HAP-1 (cell line): ENCODE measurements at places on chromosomes 2 and 18.

- no peak for DNase-seq
Observed at GRCh38 chr2:176155356-176156044, 1.6 kb upstream of the HOXD3 start.

DNA sequence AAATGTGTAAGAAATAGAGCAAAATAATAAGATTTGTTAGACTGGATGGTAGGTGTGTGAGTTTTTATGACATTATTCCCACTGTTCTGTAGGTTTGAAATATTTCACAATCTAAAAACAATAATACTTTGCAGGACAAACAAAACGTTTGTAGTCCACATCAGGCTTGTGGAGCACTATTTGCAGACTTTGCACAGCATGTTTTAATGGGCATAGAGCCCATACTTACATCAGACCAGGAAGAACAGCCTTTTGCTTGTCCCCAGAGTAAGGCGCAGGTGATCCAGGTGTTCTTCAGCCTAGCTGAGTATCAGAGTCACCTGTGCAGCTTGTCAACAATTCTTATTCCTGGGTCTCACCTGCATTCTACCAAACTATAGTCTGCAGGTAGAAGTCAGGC is 9.1 kb upstream of the STK39 start:
- DNase-seq: no peak

- DNase-seq: no peak
Observed at GRCh38 chr2:182650704-182651103, 65.4 kb upstream of the DNAJC10 start.

DNA sequence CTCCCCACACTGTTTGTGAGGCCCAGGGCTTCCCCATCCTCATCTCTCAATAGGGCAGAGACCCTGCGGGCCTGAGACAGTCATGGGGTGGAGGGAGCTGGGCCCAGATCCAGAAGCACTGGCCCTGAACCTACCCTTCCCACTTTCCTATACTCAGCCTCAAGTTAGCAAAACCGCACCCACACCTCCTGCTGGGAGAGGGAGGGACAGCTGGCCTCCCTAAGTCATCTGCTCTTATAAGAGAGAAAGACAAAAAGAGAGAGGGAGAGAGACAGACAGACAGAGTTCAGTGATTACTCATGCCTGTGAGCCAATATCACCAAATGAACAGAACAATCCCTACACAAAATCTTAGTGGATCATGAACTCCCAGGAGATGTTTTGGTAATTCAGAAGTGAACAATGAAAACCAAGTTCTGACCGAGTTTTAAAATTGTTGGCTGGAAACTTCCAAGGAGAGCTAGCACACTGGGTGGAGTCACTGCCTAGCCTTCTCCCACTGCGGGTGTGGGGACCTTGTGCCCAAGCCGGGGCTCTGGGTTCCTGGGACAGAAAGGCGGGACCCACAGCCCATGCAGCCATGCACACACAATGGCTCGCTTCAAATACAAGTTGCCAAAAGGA is 130.5 kb downstream of the PXDN start:
- DNase-seq: no peak

GRCh38 chr2:61363580-61363979 is 107.3 kb downstream of the USP34 start:
- DNase-seq: no peak

- DNase-seq: no peak
Observed at GRCh38 chr2:99692785-99693184, 203.0 kb upstream of the REV1 start.

GRCh38 chr2:25312958-25313710 is 28.6 kb downstream of the DNMT3A start:
- DNase-seq: no peak

DNA sequence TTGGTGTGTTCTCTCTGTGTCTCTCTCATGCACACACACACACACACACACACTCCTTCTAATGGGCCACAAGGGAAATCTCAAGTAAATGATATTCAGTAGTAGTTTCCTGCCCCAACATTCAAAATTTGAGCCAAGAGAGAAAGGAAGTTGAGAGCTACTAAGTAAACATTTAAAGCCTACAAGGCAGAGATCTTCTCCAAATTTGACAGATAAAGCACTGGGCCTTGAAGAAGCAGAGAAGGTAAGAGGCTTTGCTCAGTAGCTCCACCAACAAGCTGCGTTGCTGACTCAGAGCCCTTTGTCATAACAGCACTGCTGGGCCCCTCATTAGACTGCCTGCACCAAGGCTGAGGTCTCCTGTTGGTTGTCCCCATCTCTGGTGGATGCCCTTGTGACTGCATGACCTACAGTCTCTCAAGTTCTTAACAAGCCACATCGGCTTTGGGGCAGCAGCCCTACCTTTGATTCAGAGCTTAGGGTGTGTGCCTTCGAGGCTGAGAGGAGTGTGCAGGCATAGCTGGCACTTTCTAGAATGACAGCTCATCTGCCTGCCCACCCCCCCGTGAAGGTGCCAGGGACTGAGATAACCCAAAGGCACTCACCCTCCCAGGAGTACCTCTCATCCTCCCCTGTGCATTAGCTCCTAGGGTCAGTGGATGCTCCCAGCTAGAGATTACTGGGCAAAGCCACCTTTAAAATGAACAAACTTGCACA is 32.3 kb upstream of the NEB start:
- no peak for DNase-seq

- no peak for DNase-seq
Observed at GRCh38 chr2:20451000-20451290, 4.1 kb downstream of the RHOB start.

DNA sequence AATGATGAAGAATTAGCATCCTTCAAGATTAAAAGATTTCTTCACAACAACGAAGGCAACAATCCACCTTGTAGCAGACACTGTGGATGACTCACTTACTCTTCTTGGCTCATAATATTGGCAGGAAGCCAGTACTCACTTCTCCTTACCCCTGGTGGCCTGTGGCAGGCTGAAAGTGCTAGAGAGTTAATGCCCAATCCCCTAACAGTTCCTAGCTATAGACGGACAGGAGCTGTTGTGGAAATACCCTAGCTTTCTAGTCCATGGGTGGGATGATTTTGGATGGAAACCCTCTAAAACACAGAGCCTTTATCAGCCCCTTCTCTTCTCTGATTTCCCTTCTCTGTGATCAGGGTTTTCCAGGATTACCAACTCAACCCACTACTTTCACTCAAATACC is 128.6 kb upstream of the NYAP2 start:
- DNase-seq: no peak

- DNase-seq: no peak
Observed at GRCh38 chr18:23398401-23398800, 54.7 kb upstream of the RIOK3 start.

GRCh38 chr2:70141902-70142589 is 48.8 kb downstream of the C2orf42 start:
- no peak for DNase-seq

DNA sequence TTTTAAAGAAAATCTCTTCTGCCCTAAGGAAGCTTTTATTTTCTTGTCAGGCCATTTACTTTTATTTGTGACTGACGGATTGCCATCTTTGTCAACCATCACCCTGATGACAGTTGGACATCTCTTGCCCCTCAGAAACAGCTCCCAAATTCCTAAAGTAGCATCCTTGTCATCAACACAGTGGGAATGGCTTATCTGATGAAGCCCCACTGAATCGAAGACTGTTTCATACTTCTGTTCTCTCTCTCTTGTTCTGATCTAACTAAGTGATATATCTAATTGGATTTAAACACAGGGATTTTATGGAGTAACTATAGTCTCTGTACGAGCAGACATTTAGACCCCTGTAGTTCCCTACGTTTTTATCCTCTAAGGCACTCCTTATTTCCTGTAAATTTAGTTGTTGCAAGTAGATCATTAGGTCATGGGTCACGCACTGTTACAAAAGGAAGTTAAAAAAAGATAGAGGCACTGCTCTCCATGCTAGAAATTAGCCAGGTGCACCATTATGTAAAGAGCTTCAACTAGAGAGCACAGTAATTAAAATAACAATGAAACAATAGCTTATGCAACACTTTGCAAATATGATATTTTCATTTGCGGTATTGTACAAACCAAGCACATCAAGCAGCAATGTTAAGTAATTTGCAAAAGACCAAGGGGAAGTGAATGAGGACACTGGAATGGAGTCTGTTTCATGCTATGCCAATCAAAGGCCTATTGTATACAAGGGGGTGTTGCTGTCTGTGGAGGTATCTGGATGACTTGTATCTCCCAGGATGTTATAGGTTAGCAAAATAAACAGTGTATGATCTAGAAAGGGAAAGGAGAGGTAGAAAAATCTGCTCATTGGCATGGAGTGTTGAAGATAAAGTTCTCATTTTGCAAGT is 284.7 kb downstream of the LRRTM1 start:
- DNase-seq: peak; percentile 64

DNA sequence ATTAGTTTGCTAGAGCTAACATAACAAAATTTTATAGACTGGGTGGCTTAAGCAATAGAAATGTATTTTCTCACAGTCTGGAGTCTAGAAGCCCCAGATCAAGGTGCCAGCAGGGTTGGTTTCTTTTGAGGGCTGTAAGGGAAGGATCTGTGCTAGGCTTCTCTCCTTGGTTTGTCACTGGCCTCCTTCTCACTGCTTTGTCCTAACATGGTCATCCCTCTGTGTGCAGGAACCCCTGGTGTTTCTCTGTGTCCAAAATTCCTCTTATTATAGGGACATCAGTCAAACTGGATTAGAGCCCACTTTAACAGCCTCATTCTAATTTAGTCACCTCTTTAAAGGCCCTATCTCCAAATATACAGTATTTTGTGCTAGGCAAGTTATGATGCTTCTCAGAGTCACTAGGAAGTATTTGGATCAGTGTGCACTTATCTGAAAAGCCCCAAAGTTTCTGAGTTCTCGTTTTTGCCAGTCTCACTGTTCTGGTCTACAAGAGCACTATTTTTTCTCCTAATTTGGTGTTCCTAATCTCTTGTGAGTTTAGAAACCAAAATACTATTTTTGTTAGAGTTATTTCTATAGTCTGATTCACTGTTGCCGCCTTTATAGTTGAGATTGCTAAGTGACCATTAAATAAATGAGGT is 29.0 kb downstream of the ZC3H6 start:
- no peak for DNase-seq
